ENCODE measurements at places on chromosomes 6 and 20.

DNA sequence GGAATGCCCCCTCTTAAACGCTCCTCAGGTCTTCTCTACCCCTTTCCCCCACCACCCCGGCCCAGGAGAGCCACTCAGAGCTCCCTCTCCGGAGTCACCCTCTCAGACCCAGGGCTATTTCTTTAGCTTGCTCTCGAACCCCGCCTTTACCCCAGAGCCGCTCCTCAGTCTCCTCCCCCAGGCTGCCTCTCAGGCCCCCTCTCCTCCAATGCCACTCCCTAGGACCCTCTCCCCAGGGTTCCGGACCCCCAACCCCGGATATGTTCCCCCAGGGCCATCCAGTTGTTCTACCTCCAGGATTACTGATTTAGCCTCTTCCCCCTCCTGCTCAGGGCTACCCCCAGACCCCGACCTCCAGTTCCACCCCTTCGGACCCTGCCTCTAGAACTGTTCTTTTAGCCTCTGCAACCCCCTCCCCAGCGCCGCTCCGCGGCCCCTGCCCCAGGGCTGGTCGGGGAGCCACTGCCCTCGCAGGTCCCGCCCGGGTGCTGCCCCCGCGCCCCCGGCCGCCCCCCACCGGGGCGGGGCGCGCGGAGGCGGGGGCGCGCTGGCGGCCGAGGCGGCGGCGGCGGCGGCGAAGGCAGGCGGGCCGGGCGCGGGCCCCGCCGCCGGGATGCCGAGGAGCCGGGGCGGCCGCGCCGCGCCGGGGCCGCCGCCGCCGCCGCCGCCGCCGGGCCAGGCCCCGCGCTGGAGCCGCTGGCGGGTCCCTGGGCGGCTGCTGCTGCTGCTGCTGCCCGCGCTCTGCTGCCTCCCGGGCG, at the start of gene MMP24:
Gene MMP24, plus strand, starts transcription at position 565 of the 758 bp plus-strand sequence. Its CDS starts 49 bp downstream, at position 614.
- DNase-seq: no peak

- DNase-seq: no peak
Observed at GRCh38 chr20:34536798-34537394, 20.7 kb downstream of the DYNLRB1 start.

- DNase-seq: no peak
Observed at GRCh38 chr6:14544666-14545065, 427.1 kb downstream of the CD83 start.

DNA sequence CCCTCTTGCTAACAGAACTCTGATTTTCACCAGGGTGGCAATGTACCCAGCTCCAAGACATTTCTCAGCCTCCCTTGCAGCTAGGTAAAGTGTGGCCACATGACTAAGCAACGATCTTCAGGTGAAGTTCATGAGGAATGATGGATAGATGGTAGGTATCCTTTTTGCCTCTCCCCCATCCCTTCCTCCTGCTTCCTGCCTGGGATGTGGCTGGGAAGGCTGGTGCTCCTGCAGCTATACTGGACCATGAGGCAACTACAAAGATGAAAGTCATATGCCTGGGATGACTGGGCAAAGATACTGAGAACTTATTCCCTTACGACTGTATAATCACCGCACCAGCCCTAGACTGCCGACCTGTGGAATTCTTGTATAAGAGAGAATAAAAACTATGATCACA, 13.4 kb downstream of the ZNF335 start:
- peak; percentile 1 for DNase-seq

GRCh38 chr6:134363323-134364039, 45.6 kb upstream of the SGK1 start:
- DNase-seq: no peak

GRCh38 chr6:44785130-44785529, 397.6 kb downstream of the CDC5L start:
- no peak for DNase-seq

All from femur (tissue), 1 donor.